ENCODE measurements at places on chromosomes 16 and 17. TPM values are rescaled to one million over a fixed set of nuclear protein-coding genes. Genes with fewer than 3 reads are reported as not detected.

The ABCC12 gene
- not detected for total RNA-seq

The CDH5 gene
- total RNA-seq: 335 TPM

The TRIM16 gene
- total RNA-seq: 51.6 TPM

The KRTAP4-4 gene
- not detected for total RNA-seq

The KCNH4 gene
- total RNA-seq: under 0.01 TPM

The KRTAP9-4 gene
- not detected for total RNA-seq

Data from dermis lymphatic vessel endothelial cell (primary cell).